ENCODE measurements at places on chromosomes 6 and 20. TPM values are rescaled to one million over a fixed set of nuclear protein-coding genes. Genes with fewer than 3 reads are reported as not detected.
A peak's percentile ranks its signal among the peaks of the same experiment; 100 is the strongest.

DNA sequence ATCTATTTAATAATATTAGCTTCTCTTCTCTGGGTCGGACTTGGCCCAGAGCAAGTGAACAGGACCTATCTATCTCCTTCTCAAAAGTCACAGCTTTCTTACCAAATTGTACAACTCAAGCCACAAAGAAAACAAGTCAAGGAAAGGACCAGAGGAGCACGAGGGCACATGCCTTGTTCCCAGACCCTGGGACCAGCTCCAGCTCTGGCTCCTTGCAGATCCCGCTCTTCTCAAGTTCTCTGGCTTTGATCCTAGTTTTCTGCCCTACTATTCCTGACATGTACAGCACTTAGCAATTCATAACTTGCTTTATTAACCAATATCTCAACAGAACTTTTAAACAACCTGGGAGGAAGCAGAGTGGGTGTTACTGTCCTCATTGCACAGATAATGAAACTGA is 185.9 kb downstream of the ESR1 start:
- no peak for DNase-seq

DNA sequence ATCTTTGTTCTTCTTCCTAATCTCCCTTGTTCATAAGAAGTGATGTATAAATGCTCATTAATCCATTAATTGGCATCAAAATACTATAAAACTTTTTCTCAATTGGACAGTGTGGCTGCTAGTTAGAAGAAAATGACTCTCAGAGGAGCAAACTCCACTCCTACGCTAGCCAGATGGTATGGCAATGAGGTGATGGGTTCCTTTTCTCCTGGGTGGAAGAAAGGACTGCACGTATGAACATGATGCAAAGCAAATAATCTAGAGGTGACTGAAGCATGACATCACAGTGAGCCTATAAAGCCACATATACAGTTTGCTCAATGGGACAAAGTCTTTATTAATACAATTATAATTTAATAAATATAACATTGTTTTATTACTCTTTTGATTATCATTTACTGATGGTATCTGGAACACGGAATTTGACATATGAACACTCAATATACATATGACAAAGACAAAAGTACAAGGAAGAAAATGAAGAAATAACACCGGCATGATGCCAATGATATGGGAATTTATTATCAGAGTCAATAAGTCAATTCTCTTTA is 46.4 kb upstream of the FAM83B start:
- DNase-seq = no peak

PAQR8 gene
- total RNA-seq = 1.2 TPM

DNA sequence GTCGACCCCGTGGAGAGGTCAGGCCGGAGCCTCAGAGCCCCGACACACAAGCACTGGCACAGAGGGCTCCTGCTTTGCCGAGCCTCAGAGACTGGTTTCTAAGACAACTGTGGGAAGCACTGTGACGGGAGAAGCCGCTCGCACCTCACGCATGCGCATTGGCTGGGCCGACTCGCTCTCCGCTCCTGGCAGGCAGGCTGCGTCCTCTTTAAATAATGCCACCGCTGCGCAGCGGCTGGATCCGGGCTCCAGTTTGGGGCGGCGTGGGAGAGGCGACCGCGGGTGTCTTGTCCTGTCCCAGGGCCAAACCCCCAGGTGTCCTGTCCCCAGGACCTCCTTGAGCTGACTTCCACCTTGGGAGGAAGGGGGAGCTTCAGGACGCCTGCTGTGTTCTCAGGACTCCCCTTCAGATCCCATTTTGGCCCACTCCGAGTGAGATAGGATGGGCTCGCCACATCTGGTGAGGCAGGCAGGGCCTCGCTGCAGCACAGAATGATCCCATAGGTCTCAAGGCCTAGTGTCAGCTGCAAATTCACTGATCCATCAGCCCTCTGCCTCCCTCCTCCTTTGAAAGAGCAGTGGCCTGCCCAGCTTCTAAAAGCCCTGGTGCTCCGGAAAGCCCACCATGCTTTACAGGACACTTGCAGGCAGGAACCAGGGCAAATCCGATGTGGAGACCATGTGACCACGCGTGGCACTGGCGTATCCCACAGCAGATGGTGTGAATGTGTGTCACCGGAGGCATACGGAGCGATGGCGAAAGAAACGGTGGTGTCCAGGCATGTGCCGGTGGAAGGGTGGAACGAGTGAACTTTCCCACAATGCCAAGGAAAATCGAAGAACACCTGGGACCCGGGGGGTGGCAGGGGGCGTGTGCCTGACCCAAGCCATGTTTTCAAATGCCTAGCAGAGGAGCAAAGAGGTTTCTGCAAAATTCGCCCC is 169.3 kb upstream of the ZNF337 start:
- DNase-seq = peak; percentile 30

- DNase-seq = peak; percentile 42
Observed at GRCh38 chr6:140669321-140669720, 1294.9 kb upstream of the CITED2 start.

- DNase-seq = peak; percentile 39
Observed at GRCh38 chr6:1995636-1996035, 249.8 kb downstream of the GMDS start.

IP6K3 gene
- total RNA-seq = 4.6 TPM

- DNase-seq = peak; percentile 83
Observed at GRCh38 chr6:21992178-21992967, 304.5 kb downstream of the PRL start.

DNA sequence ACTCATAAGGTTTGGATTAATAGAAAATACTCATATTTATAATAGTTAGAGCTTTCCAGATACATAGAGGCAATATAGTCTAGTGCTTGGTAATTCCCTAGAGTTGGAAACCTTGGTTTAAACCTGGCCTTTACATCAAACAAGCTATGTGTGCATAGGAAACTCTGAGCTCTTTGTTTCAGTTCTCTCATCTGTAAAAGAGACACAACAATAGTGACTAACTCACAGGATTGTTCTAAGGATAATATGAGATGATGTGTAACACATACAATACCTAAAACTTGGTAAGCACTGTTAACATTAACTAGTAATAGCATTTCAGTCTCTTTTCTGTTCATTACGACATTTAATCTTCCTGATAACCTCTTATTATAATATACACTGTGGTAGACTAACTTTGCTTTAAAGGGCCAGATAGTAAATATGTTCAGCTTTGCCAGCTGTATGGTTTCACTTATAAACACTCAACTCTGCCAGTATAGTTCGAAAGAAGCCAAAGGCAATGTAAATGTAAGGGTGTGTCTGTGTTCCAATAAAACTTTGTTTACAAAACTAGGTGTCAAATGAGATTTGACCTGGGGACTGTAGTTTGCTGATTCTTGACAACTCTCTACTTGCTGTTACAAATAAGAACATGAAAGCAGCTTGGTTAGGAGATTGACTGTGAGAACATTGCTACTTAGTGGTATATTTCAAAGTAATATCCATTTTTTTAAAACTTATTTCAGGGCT is 370.6 kb upstream of the FLRT3 start:
- no peak for DNase-seq

DNA sequence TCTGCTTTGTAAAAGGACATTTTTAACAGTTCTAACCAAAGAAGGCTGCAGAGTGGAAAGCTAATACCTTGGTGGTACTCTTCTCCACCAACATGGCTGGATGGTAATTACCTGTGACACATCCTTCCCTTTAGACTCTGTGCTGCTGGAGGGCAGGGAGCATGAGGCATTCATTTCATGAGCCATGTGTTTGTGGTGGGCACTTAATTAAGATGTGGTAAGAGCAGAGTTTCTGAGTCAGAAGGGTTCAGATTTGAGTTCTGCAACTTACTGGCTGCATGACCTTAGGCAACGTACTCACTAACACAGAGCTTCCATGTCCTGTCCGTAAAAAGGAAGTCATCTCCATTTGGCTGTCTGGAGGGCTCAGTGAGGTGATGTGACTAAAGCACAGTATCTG is 9.1 kb upstream of the ZNF133 start:
- DNase-seq = no peak

DNA sequence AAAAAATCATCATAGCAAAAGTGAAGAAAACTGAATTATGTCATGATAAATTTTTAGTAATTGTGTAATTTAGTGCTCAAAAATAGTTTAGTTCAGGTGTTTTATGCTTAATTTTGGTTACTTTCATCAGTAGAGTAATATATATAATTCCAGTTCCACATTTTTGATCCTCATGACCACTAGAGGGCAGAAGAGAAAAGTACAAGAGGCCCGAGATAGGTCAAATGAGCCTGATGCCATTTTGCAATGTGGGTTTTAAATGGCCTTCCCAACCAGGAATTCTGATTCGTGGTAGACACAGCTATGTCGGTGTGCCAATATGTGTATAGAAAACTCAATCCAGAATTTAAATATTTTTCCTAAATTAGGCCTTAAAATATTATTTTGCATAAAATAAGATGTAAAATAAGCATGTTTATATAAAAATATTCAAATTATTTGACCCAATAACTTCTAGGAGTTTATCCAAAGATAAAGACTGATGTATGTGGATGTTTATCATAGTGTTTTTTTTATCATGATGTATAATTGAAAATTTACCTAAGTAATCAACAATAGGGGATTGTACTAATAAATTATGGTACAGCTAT is 159.7 kb upstream of the RPS6KA2 start:
- DNase-seq = peak; percentile 33

DNA sequence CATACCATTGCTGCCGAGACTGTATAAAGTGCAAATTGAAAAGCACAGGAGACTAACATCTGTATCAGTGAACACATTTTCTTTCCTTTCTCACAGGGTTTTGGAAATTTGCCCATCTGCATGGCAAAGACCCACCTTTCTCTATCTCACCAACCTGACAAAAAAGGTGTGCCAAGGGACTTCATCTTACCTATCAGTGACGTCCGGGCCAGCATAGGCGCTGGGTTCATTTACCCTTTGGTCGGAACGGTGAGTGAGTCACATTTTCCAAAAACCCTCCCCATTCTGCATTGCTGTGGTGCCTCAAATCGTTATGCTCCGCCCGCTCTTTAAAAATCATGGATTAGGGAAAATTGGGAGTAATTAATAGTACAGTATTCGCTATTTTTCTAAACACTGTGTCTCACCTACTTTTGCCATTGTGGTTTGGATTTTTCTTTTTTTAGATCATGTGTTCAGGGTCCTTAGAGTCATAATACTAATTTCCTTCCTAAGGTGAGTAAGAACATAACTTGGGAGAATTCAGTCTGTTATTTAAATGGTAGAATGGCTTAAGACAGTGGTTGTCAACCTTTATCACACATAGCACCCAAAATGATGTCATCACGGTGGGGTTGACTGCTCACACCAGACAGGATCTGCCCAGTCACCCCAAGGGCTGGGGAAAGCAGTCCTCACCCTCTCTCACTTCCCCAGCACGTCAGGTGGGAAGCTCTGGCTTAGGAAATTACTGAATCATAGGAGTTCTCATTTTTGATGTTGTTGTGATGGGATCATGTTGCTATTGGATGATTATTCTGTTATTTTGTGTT is 171.6 kb downstream of the MTHFD1L start:
- DNase-seq = peak; percentile 69

UBR2 gene
- total RNA-seq = 22.2 TPM

SUN5 gene
- not detected for total RNA-seq

TRPC4AP gene
- total RNA-seq = 92.6 TPM

DNA sequence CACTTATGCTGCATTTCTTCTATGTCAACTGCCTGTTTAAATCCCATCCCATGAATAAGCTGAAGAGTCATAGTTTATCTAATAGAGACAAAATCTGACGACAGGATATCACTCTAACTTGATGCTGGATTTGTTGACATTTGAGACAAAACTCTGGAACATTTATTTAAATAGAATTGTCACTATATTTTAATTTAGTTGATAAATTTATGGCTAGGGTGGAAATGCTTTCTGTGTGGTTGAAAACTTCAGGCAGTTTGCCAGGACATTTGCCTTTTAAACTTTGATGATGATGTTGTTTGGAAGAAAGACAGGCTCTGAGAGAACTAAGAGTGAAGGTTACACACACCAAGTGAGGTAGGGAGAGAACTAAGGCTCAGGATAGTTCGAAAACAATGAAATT is 68.1 kb downstream of the GJA1 start:
- peak; percentile 44 for DNase-seq

DNA sequence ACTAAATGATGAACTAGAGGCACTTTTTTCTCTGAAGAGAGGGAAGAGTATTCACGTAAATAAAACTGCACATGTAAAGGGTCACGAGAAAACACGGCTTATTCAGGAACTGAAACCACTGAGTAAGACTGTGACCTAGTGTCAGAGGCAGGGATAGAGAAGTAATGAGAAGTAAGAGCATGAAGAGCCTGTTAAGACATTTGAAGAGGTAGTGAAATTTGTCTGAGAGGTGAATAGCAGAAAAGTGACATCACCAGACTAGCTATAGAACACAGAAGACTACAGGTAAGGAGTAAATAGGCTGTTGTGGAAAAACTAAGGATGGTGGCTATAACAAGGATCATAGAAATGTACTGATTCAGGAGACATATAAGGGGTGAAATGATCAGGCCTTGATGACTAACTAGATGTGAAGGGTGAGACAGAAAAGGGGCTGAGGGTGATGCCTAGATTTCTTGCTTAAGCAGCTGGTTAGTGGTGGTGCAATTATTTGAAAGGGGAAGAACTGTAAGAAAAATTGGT is 76.8 kb downstream of the REV3L start:
- no peak for DNase-seq

DNA sequence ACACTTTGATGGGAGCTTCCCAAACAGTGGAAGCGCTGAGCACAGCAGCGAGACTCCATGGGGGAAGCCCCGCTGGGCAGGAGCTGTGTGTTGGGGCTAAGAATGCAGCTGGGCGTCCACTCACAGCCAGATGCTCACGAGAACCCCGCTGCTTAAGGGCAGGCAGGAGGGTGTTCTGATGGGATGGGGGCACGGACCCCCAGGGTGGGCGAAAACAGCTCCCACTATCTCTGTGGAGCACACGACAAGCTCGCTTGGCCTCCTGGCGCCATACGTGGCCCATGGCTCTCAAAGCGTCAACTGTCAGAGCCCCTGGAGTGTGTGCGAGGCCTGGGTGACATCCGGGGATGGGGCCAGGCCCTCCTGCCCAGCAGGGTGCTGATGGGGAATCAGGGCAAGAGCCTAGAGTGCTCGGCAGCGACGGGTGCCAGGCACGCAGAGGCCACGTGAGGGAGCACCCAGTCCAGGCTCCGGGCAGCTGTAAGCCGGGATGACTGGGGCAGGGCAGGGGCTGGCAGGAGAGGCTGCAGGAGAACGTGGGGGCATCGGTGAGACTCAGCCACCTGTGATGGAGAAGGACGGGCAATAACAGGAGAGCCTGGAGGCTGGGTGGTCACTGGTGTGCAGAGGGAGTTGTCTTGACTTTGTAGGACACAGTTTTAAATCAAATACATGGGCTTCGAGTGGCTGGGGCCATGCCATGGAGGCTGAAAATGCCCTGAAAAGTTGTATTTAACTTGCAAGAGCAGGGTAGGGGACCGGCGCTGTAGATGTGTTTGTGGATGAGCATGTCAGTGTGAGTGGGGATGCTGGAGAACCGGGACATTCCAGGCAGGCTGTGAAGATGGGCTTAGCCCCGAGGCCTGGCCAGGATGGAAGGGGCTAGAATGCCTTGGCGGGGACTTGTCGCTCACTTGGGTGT is 27.3 kb downstream of the PYGB start:
- no peak for DNase-seq
